ENCODE measurements at places on chromosomes 13 and 19. TPM values are rescaled to one million over a fixed set of nuclear protein-coding genes. Genes with fewer than 3 reads are reported as not detected.
A peak's percentile ranks its signal among the peaks of the same experiment; 100 is the strongest.

DNA sequence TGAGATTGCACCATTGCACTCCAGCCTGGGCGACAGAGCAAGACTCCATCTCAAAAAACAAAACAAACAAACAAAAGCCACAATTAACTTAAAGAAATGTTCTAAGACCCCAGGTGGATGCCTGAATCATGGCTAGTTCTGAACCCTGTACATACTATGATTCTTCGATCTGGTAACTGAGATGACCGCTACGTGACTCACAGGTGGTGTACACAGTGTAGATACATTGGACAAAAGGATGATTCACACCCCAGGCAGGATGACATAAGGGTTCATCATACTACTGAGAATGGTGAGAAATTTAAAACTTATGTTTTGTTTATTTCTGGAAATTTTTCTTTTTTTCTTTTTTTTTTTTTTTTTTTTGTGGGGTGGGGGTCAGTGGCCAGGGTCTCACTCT lies 6.5 kb downstream of the ZNF426 start:
- peak; percentile 54 for DNase-seq

DNA sequence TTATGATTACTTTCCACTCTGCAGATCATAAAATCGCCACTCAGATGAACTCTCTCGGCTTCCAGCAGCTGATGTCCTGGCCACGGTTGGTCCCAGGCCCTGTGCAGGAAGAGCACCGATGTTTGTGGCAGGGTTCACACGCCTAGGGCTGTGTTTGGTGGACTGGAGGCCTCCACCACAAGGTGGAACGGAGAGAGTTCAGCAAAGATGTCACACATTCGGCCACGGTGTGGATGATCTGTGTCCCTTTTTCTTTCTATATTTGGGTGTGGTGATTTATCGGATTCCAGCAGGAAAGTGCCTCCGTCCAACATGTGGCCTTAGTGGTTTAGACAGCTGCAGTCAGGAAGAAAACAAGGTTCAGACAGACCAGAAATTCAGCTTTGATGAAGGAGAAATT lies 521 bp upstream of the SHISA2 start:
- no peak for DNase-seq

Gene ICAM1
- total RNA-seq: 85.8 TPM

DNA sequence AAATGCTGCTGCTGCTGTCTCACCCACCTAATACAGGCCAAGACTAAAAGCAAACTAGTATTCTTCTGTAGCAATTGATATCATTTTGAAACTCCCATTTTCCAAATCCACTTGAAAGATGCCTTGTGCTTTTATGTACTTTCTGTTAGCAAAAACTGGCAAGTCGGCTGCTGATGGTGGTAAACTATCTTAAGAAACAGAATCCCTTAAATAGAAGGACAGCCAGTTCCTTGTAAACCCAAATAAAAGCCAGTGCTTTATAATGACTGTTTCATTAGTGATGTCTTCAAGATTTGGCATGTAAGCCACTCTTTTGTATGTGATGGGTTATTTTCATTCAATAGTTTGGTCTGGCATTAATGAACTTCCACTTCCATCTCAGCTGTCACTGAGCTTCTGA lies 5.2 kb downstream of the FAM124A start:
- DNase-seq: no peak

- DNase-seq: peak; percentile 82
These were observed 2.9 kb downstream of the CEBPG start for GRCh38 chr19:33376423-33376822.

DNA sequence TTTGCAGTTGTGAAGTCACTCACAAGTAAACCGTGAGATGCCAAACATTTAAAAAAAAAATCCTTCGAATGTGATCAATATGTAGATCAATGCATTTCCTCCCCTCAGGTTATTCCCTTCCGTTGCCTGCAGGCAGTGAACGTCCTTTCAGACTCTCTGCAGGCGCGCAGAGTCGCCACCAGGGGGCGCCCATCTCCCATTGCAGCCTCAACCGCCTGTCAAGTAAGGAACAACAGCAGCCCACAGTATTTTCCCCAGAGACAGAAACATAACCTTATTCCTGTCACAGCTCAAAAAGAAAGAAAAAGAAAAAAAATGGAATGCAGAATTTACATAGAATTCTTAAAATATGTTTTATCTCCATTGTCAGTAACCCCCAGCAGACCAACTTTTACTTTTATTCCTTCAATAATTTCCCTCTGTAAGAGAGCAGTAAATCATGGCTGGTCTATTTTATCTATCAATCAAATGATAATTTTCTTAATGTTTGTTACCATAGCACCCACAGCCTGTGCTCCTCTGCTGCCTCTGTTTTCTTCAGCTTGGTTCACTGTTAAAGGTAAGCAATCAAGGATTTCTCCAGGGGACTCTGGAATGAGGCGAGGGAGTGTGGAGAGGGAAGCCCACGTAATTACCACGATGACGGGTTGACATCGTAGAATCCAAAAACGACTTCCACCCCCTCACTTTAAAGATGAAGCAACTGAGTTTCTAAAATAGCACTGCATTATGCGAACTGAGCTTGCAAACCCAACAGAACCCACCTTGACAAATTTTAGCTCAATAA lies 637.6 kb upstream of the ARGLU1 start:
- DNase-seq: peak; percentile 56

GRCh38 chr13:54383604-54384003 lies 1355.0 kb downstream of the OLFM4 start:
- no peak for DNase-seq

GRCh38 chr19:15264061-15264932 lies 32.0 kb upstream of the EPHX3 start:
- DNase-seq: peak; percentile 54

DNA sequence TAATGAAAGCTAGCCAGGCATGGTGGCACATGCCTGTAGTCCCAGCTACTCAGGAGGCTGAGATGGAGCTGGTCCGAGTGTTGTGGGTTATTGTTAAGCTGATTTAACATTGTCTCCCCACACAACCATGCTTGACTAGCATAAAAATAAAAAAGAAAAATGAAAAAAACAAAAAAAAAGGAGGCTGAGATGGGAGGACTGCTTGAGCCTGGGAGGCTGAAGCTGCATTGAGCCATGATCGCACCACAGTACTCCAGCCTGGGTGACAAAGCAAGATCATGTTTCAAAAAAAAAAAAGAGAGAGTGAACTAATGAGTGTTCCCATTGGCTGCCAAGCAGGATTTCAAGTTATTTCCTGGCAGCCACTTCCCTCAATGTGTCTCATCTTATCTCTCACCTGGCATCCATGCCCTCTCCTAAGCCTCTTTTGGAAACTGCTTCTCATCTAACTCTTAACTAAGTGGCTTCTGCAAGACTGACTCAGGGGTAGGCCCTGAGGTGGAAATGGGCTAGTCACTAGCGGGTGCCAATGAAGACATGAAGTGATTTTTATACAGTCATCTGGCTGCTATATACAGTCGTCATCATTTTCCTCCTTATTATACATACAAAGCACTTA lies 4.9 kb downstream of the THAP8 start:
- DNase-seq: peak; percentile 52

GRCh38 chr13:102589301-102589822 lies 7.4 kb upstream of the TPP2 start:
- DNase-seq: no peak

DNA sequence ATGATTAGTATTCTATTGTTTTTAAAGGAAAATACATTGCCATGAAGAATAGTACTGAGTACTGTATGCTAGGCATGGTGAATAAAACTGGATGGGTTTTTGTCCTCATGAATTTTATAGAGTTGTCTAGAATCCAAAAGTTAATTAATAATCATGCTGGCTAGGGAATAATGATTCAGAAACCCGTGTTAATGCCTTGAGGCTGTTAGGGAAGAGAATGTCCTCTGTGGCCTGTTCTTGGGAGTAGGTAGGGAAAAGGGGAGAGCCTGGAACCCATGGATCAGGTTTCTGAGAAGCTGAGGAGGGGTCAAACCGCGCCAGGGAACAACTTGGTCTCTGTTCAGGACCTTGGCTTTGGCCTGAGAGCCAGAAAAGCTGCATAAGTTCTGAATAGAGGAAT lies 1376.3 kb upstream of the SLC10A2 start:
- no peak for DNase-seq

DNA sequence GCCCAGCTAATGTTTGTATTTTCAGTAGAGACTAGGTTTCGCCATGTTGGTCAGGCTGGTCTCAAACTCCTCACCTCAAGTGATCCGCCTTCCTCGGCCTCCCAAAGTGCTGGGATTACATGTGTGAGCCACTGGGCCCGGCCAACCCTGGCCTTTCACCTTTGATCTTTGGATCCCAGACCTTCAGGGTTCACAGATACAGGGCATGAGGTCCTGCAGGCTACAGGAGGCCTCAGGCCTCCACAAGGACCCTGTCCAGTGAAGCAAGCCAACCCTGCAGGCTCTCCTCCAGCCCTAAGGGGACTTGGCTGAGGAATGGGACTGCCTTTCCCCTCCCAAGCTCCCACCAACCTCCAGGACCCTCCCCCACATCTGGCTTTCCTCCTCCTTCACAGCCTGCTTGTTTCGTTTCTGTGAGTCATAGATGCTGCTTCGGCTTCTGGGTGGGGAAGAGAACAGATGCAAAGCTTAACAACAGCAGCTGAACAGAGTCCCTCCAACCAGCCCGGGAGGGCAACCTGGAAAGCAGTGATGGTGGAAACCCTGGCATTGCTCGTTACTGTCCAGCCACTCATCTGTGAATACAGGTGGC lies 11.8 kb downstream of the ARHGEF18 start:
- DNase-seq: no peak

GRCh38 chr19:11131471-11131870 lies 24.1 kb downstream of the SPC24 start:
- no peak for DNase-seq

Gene FGF21
- total RNA-seq: not detected

Gene C1QTNF9B
- total RNA-seq: not detected

Gene MYPOP
- 2.5 TPM for total RNA-seq

DNA sequence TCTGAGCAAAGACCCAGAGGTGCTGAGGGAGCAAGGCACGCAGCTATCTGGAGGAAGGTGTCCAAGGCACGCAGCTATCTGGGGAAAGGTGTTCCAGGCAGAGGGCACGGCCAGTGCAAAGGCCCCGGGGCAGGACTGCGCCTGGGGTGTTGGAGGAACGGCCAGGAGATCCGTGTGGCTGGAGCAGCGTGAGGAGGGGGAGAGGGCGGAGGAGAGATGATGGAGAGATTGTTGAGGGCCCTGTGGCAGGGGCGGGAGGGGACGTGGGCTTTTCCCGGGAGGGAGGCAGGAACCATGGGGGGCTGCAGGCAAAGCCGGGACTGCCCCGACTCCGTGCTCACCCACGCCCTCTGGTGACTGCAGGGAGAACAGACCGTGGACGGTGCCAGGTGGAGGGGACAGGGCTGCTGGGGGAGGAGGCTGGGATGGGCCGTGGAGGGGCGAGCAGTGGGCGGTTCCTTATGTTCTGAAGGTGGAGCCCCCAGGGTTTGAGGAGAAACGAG lies 13.3 kb upstream of the MISP start:
- peak; percentile 64 for DNase-seq

- DNase-seq: peak; percentile 8
These were observed 41.7 kb downstream of the SIAH3 start for GRCh38 chr13:45809801-45810394.

GRCh38 chr19:35044317-35045117 lies 3.0 kb downstream of the HPN start:
- peak; percentile 62 for DNase-seq

Gene SHD
- total RNA-seq: not detected

DNA sequence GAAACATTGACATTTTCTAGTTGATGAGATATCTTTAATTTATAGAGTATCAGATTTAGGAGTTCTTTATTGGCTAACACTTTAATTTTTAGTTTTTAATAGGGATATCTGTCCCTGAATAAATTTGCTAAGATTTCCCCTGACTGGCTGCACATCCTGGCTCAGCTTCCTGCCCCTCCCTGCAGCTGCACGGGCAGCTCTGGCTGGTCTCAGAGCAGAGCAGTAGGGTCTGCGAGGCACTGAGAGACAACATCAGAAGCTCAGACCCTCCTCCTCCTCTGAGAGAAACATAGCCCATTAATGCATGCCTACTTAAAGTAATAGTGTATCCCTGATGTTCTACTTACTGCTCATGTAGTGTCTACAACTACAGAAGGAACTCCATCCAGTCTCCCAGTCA lies 139.2 kb downstream of the TNFSF13B start:
- no peak for DNase-seq

DNA sequence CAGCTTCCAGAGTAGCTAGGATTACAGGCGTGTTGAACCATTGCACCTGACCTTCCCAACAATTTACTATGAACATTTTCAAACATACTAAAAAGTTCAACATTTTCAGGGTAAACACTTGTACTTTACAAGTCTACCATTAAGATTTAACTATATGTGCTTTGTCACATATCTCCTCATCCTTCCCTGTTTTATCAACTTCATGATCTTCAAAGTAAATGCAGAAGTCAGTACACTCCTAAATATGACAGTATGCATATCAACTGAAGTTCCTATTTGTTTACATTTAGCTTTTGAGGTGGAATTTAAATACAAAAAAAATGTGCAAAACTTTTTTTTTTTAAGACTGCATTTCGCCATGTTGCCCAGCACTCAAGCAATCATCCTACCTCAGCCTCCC lies 18.5 kb downstream of the LNX2 start:
- DNase-seq: no peak

- DNase-seq: peak; percentile 15
These were observed 277.1 kb downstream of the IRS2 start for GRCh38 chr13:109509154-109509900.

Gene AMER2
- not detected for total RNA-seq

Gene PTH2
- not detected for total RNA-seq

Gene ZNF557
- 9.2 TPM for total RNA-seq

Gene KLK14
- not detected for total RNA-seq

Gene YJEFN3
- 2.7 TPM for total RNA-seq

Gene ZNF835
- total RNA-seq: 1.3 TPM

GRCh38 chr13:67395577-67395976 lies 165.4 kb upstream of the PCDH9 start:
- no peak for DNase-seq

DNA sequence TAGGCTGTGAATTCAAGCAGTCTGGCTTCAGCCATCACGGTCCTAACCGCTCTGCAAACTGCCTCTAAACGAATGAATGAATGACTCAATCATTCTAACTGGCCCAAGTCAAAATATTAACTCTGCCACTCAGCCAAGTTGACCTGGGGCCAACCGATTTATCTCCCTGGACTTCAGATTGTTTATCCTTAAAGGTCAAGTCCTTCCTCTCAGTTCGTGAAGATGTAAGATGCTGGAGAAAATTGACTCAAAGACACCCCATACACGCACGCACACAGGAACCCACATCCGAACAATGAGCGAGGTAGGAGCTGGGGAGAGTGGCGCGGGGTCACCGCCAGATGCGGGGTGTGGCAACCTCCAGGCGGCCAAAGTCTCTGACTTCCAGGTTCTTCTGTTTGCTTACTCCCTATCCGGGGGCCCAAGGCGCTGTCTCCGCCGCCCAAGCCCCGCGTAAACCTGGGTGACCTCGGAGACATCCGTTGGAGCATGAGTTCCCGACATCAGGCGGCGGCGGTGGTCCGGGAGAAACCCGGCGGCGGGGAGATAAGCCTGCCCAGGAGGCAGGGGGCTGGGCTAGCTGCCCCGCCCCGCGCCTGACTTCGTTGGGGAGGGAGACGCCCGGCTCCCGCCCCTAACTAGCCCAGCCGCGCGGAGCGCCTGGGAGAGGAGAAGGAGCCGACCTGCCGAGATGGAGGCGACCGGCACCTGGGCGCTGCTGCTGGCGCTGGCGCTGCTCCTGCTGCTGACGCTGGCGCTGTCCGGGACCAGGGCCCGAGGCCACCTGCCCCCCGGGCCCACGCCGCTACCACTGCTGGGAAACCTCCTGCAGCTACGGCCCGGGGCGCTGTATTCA lies at the start of gene CYP2S1:
TSS of gene CYP2S1 (plus strand) at position 646 of the 856 bp plus-strand sequence. CDS start at position 692, 46 bp downstream.
- peak; percentile 65 for DNase-seq
